ENCODE measurements at places on chromosomes 4 and X.

- no peak for DNase-seq
Measured at GRCh38 chrX:31199056-31199839, 127.4 kb upstream of the FTHL17 start.

- no peak for DNase-seq
Measured at GRCh38 chrX:10168226-10168625, 11.5 kb downstream of the CLCN4 start.

- no peak for DNase-seq
Measured at GRCh38 chrX:36867143-36867542, 141.0 kb upstream of the FAM47C start.

GRCh38 chr4:150217192-150217591 is 138.9 kb downstream of the DCLK2 start:
- no peak for DNase-seq

DNA sequence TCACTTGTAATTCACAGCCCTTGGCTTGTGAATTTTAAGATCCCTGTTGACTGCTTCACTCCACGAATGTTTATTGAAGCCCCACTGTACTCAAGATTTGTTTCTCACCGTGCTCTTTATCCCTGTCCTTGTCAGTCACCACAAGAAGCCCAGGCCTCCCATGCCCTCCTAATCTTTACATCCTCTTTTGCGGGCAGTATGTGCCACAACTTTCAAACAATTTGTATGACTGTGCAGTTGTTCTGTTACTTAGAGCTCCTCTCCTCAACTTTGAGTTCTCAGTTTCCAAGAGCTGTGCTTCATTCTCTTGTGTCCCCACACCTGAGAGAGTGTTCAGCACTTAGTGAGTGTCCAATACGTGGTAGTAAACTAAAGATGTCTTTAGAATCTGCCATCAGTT is 467.7 kb downstream of the NKX6-1 start:
- no peak for DNase-seq

DNA sequence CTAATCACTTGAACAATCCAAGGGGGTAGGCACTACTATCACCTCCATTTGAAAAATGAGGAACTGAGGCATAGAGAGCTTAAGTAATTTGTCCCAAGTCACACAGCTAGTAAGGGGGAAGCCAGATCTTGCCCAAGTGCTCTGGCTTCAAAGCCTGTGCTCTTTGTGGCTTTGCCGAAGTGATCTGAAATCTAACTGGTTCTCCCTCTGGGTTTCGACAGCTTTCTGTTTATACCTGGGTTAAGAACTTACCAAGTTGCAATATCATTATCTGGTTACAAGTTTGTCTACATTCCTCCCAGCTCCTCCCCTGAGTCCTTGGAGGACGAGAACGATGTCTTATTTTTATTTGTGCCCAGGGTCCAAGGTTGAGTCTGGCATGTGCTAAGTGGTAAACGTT is 125.3 kb upstream of the RAI2 start:
- no peak for DNase-seq

DNA sequence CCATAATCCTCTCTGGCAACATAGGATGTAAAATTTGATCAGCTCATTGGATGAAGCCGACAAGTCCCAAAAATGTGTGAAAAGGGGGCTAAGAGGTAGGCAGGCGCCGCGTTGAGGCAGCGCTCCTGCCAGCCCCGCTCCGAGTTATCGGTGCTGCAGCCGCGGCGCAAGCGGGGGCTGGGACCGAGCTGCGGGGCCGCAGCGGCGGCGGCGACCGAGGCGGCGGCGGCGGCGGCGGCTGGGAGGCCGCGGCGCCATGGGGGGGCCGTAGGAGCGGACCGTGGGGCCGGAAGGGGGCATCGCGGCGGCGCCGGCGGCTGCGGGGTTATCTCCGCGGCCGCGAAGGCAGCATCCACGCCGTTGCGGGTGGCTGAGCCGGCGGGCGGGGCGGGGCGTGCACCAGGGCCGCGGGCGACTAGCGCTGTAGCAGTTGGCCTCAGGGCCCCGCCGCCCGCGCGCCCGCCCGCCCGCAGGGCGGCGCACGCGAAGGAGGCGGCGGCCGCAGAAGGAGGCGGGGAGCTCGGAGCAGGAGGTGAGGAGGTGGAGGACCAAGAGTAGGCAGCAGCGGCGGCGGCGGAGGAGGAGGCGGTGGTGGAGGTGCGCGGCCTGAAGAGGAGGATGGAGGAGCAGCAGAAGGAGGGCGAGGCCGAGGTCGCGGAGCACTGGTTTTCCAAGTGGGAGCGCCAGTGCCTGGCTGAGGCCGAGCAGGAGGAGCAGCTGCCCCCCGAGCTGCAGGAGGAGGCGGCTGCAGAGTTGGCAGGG is 126.0 kb upstream of the CXorf66 start:
- peak; percentile 47 for DNase-seq

- peak; percentile 56 for DNase-seq
Measured at GRCh38 chr4:112517067-112517634, 1.2 kb upstream of the NEUROG2 start.

DNA sequence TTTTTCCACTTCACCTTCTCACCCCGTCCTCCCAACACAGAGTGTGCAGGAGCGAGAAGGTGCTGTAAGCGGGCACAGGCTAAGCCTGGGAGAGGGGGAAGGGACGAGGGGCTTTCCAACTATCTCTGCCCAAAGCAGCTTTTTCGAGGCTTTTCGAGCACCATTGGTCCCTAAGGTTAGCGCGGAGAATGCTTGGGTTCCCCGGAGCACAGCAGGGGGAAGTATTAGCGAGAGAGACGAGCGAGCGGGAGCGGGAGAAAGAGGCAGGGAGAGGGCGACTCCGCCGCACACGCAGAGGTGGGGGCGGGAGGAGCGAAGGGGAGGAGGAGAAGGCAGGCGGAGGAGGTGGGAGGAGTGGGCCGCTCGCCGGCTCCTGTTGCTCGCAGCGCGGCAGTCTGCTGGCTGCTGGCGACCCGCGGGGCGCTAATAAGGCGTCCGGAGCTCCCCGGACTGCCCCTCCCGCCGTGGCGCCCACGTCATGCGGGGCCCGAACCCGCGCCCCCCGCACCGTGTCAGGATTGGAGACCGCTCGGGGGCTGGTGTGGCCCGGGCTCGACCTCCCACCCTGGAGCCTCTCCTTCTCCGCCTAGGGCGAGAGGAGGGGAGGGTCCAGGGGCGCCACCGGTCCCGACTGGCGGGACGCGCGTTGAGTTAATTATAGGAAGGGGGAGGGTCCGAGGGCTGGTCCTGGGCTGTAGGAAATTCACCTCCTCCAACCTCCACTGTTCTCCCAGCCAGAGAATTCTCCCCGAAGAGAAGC is at the start of gene ADAMTS3:
Gene ADAMTS3 (minus strand): TSS at position 263 of the 760 bp plus-strand sequence. CDS start 459 bp downstream, outside the sequence.
- DNase-seq = peak; percentile 34

DNA sequence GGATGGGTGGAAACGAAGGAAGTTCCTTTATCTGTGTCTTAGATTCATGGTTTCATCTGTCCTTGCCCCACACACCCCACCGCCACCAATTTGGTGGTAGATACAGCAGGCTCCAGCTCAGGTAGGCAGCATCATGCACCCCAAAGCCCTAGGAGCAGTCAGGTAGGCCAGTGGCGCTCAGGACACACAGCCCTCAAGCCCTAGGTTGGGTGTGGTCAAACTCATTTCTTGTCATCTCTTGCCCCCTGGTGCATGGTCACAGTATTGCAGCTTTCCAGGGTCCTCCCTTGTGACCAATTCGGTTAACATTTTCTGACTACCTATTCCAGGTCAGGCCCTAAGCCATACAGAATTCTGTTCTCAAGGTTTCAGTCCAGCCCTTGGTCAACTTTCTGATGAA is 14.5 kb upstream of the PRRG3 start:
- peak; percentile 75 for DNase-seq

GRCh38 chr4:62260254-62260653 is 1060.1 kb downstream of the ADGRL3 start:
- no peak for DNase-seq

DNA sequence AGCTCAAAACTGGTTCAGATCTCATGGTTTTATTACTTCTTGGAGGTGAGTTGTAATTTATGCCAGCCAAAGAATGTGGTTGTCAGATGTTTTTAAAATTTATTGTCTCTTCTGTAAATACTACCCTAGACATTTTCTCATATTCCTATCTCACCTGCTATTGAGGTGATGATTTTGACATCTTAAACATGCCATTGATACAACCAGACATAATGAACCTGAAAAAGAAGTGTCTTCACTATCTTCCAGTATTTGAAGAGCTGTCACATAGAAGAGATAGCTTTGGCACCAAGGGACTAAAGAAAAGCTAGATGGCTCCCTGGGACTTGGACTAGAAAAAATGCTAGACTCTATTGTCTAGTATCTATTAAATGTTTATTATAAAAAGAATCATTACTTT is 155.7 kb downstream of the RAP1GDS1 start:
- no peak for DNase-seq

- DNase-seq = peak; percentile 90
Measured at GRCh38 chr4:151014521-151015458, at the start of gene LRBA. Gene LRBA (minus strand): TSS chr4:151015284. CDS start chr4:151014642, 642 bp downstream.

DNA sequence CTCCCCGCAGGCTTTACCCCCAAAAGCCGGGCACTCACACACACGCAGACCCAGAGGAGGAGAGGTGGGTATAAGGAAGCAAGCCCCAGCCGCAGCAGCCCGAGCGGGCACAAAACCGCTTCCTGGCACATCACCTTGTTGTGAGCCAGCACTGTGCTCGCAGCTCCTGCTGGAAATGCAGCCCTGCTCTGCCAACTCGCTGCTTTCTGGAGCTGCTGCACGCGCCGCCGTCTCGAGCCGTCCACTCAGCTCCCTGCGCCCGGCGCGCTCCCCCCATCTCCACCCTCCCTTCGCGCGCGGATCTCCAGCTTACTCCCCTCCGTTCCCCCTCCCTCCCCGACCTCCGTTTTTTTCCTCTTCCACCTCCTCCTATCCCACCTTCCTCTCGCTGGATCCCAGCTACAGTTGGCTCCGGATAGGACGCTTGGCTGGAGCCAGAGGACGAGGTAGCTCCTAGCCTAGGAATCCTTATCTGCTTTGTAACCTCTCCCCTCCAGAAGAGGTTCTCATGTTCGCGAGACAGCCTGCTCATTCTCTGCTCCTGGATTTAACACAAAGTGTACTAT is at the start of gene SPOCK3:
Gene SPOCK3 (minus strand): TSS at position 179 of the 566 bp plus-strand sequence.
- peak; percentile 17 for DNase-seq

DNA sequence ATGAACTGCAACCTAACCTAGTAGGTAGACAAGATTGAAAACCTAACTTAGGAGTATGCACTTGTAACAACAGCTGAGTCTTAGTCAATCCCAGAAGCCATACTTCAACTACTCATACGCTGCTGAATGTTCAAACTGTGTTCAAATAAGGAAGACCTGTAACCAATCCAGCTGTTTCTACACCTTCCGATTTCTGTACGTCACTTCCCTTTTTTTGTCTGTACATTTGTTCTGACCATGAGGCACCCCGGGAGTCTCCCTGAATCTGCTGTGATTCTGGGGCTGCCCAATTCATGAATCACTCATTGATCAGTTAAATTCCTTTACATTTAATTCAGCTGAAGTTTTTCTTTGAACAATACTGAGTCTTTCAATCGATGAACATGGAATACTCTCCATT is 89.5 kb downstream of the BMP3 start:
- DNase-seq = no peak

DNA sequence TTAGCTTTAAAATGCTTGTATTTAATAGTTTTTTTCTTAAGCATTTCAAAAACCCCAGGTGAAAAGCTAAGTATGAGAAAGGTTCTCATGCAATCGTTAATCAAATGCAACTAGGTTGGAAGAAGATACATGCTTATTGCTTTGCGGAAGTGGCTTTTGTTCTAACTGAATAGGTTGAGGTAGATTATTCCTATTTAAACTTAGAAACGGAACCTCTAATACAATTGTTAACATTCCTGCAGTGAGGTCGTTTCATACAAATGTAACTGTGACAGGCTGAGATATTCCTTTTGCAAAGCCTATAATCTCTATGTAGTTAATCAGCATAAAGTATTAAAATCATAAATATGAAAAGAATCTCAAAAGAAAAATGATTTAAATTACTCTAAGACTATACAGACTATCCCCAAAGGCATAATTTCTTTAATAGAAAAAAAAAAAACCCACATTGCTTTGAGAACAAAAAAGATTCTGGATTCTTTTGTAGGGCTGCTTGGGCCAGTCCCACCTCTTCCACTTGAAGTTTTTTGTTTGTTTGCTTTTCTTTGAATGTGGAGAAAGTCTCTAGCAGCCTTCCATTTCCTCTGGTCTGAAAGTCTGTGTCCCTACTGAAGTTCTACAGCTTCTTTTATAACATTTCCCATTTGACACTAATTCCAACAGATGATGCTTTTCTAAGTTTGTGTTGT is 25.6 kb upstream of the SORBS2 start:
- no peak for DNase-seq

DNA sequence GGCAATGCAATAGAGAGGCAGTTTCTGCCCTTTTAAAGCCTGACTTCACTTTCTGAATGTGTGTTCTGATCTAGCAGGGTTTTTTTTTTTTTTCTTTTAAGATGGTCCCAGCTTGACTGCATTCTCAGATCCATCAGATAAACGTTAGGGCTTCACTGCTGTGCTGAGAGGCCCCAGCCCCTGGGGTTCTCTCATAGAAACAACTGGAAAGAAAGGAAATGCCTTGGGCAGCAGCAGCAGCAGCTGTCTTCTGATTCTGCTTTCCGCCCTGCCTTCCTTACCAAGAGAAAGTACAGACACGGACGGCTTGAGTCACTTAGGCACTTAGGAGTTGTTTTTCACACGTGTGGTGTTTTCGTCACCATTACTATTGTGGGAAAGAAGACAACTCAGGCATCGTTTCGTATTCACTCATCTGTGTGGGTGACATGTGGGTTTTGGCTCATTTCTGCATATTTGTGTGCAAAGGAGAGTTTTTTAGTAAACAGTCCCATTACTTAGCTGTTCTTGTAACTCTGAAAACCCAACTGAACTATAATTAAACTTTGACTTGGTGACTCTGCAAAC is 172.0 kb downstream of the PTTG2 start:
- DNase-seq = peak; percentile 84

DNA sequence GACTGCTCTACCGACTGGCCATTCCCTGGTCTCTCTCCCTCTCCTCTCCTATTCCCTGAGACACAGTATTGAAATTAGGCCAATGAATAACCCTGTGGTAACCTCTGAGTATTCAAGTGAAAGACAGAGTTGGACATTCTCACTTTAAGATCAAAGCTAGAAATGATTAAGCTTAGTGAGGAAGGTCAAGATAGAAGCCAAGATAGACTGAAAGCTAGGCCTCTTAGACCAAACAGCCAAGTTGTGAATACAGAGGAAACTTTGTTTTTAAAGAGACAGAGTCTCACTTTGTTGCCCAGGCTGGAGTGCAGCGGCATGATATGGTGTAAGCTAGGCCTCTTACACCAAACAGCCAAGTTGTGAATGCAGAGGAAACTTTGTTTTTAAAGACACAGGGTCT is 64.6 kb downstream of the KDM6A start:
- DNase-seq = no peak

GRCh38 chr4:74366367-74366911 is 1.5 kb downstream of the EREG start:
- no peak for DNase-seq

GRCh38 chrX:12011075-12011474 is 127.2 kb upstream of the FRMPD4 start:
- DNase-seq = no peak

DNA sequence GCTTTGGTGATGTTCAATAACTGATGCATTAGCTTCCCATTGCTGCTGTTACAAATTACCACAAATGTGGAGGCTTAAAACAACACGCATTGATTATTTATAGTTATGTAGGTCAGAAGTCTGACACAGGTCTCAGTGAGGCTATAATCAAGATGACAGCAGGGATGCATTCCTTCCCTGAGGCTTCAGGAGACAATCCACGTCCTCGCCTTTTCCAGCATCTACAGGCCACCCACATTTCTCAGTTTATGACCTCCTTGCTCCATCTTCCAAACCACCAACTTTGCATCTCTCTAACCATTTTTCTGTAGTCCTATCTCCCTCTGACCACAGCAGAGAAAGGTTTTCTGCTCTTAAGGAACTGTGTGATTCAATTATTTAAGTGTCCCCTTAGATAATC is 92.5 kb downstream of the GASK1B start:
- no peak for DNase-seq

- peak; percentile 39 for DNase-seq
Measured at GRCh38 chr4:184421533-184422155, 52.7 kb downstream of the IRF2 start.

Measured in activated CD4-positive, alpha-beta T cell treated with anti-CD3 and anti-CD28 coated beads for 36 hours (primary cell).